Central memory CD8-positive, alpha-beta T cell (primary cell): ENCODE measurements at places on chromosomes 7 and 10.

- no peak for DNase-seq
Measured at GRCh38 chr10:128869101-128869749, 597.8 kb upstream of the MGMT start.

DNA sequence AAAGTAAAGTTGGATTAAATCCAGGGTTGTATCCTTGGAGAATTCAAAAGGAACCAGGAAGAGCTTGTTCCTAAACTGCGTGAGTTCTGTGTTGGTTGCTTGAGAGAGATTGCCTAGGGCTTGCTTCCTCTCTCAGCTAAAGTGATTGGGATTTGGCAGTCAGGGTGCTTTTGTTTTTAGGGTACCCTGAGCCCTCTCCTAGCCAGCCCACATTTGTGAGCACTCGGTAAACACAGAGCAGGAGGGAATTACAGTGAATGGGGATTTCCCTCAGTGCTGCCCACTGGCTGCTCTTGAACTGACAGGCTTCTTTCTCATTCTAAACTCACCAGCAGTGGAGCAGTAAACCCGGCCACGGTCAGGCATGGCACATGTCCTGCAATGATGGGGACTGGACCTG is 146.9 kb downstream of the TPST1 start:
- no peak for DNase-seq

DNA sequence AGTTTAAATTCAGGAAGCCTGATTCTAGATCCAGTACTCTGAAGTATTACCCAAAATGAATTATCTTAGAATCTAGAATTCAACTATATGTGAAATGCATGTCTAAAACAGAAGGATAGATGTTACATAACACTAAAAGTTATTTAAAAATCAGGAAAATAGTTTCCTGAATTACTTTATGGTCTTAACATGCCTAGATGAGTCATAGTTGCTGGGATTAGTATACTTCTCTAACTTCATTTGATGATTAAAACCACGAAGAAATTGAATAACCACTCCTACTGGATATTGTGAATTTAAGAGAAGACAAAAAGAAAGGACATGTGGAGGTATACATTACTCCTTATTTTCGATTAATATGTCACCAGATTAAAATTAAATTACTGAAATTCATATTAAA is 65.5 kb downstream of the ATAD1 start:
- no peak for DNase-seq

DNA sequence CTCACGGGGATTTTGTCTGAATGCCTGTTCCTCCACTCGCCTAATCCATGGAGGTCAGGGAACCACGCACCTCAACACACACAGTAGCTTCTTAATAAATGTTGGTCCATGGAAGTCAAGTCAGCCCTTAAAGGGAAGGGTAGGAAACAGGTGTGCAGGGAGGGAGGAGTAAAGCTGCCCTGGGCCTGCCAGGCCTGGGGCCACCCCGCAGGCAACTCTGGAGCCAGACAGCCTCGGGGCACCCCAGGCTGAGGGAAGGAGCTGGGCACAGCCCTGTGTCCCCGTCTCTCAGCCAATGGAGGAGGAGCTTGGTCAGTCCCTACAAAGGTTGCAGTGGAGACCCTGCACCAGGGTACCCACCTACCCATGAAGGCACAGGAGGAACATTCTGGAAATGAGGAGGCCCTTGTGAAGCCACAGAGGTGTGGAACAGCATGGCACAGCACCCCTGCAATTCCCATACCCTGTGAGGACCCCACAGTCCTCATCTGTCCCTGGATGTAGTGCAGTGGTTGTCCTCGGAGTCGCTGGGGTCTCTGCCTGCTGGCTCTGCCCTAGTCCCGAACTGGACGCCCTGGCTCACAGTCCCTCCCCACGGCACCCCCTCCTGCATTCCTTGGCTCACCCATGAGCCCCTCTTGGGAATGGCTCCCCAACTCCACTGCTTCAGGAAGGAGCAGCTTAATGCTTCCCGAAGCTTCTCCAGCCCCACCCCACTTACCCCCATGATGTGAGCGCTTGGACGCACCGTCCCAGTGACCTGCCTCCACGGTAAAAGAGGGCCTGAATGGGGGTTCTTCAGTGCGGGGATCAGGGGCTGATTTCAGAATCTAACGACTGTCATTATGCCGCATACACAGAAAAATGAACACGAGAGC is 79.2 kb upstream of the INSIG1 start:
- no peak for DNase-seq

DNA sequence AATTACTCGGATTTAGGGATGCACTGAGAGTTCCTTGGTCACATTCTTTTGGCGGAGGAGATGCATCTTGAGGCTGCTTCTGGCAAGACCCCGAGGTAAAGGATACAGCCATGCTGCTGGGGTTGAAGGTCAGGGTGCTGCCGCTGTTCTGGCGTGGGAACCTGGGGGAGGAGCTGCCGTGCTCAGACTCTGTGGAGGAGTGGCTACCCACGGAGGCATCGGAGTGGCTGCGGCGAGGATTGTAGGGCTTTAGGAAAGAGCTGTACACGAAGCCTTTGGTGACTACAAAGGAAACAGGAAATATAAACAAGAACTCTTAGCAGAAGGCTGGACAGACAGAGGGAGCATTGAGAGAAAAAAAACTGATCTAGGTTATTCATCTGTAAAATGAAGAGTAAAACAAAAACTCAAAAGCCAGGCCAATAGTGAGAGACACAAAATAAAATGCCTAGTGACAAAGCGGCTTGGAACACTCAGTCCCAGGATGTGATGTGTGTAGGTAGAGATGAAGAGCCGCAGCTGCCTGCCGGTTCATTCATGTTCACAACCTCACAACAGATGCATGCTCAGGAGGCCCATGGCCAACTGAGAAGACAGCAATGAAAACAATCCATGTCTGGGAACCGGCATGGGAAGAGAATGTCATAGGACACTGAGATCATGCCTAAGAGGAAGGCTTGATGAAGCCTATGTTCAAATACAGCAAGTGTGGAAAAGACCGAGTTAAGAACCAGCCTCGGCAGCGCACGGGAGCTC is 97.8 kb downstream of the ABCC2 start:
- DNase-seq, result no peak

DNA sequence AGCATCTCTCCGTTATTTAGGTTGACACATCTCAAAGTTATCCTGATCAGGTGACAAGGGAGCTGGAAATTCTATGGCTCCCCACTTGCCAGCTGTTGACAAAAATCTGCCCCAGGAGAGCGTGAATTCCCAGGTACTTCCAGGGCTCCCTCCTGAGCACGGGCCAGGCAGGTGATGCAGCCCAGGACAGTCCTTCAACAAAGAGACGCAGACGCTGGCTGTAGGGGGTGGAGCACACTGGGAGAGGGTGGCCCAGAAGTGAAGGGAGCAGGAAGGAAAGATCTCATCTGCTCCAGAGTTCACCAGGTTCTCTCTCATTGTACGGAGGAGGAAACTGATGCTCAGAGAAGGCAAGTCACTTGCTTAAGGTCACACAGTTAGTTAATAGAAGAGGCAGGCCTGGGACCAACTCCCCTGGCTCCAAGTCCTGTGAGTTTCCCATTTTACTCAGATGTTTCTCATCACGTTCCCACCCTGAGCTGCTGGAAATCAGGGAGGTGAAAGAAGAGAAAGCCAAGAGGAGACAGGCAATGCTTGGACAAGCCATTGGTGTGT is 41.0 kb upstream of the CHST3 start:
- no peak for DNase-seq

- no peak for DNase-seq
Measured at GRCh38 chr7:116273283-116273917, 63.1 kb downstream of the TES start.

DNA sequence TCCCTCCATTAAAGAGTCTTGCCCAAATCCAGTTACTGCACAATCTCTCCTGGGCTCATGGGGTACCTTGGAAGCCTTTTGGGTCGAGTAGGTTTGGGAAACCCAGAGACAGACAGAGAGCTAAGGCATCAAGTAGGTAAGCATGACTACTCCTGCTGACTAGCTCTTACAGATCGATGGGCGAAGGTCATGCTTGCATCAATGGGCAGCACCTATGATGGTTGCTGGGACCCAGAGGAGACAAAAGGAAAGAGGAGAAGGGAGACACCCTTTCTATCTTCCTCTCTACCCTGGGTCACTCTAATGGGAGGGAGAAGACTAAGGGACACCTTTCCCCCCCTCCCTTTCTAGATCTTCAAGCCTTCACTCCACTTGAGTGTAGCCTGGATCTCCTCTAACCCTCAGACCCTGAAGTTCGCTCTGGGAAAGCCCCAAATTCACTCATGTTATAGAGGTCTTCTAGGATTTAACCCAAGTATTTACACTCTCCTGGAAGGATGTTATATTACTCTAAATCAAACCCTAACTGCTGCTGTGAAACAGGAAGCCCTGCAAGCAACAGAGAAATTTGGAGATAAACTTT is 31.6 kb upstream of the ZNF746 start:
- DNase-seq, result no peak

- DNase-seq, result no peak
Measured at GRCh38 chr10:31479752-31480151, 160.7 kb downstream of the ZEB1 start.

- no peak for DNase-seq
Measured at GRCh38 chr10:13891128-13892000, 304.6 kb downstream of the PRPF18 start.

DNA sequence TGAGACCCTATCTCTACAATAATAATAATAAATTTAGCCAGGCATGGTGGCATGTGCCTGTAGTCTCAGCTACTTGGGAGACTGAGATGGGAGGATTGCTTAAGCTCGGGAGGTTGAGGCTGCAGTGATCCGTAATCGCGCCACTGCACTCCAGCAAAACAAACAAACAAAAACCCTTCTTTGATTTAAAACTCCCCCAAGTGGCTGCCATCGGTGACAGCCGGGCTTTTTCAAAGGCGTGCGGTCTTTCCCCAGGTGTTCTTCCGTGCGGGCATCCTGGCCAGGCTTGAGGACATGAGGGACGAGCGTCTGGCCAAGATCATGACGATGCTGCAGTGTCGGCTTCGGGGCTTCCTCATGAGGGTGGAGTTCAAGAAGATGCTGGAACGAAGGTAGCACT is 1.9 kb upstream of the MYH16 start:
- no peak for DNase-seq

DNA sequence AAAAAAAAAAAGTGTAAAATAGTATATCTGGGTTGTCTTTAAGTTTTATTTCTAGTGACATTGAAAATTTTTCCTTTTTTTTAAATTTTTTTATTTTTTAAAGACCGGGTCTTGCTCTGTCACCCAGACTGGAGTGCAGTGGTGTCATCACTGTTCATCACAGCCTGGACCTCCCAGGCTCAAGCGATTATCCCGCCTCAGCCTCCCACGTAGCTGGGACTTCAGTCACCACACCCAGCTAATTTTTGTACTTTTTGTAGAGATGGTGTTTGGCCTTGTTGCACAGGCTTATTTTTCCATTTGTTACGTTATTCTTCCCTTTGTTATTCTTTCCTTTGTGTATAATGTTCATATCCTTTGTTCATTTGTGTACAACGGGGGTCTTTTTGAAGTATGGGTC is 30.1 kb downstream of the TSPAN14 start:
- no peak for DNase-seq

GRCh38 chr7:111486472-111487142 is 75.7 kb downstream of the IMMP2L start:
- DNase-seq, result no peak

- DNase-seq, result no peak
Measured at GRCh38 chr7:79398138-79398749, 55.2 kb downstream of the MAGI2 start.

DNA sequence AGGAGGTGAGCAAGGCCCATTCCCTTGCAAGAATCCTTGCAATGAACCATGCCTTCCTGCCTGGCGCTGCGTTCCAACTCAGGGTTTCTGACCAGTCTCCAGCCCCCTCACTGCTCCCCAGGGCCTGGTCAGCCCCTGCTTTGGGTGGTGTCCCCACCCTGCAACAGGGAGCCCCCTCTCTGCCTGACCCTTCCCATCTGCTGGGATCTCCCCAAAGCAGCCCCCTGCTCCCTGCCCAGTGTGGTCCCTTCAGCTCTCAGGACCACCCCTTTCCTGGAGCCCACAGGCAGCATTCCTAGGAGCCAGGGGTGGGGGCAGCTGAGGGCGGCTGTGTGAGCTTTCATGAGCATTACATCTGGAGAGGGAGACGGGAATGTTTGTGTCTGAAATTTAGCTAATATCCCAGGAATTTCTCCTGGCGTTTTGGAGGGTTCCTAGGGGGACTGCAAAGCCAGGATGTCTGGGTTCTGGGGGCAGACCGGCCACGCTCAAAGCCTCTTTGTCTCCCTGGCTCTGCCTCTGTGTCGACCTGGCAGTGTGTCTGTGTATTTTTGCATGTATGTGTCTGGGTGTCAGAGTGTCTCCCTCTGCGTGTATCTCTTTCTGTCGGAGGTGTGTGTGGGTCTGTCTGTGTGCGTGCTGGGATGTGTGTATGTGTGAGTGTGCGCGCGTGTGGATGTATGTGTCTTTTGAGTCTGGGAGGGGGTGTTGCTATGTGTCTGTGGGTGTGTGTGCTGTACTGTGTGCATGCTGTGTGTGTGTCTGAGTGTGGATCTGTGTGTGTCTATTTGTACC is 300.5 kb upstream of the ZMIZ1 start:
- no peak for DNase-seq

DNA sequence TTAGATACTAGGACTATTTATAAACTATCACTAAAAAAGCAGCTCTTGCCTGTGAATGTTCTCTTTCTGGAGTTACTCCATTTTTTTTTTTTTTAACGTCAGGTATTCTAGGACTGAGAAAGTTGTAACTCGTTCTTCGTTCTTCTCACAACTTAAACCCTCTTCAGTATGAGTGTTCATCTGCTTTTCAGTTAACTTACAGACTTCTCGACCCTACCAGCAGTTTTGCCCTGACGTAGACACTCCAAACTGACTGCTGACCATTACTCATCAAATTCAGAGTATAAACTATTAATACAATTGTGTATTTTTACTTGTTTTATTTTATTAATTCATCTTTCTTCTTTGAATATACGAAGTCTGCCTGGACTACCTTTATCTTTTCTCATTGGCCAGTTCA is 353.1 kb downstream of the GPR37 start:
- DNase-seq, result no peak

DNA sequence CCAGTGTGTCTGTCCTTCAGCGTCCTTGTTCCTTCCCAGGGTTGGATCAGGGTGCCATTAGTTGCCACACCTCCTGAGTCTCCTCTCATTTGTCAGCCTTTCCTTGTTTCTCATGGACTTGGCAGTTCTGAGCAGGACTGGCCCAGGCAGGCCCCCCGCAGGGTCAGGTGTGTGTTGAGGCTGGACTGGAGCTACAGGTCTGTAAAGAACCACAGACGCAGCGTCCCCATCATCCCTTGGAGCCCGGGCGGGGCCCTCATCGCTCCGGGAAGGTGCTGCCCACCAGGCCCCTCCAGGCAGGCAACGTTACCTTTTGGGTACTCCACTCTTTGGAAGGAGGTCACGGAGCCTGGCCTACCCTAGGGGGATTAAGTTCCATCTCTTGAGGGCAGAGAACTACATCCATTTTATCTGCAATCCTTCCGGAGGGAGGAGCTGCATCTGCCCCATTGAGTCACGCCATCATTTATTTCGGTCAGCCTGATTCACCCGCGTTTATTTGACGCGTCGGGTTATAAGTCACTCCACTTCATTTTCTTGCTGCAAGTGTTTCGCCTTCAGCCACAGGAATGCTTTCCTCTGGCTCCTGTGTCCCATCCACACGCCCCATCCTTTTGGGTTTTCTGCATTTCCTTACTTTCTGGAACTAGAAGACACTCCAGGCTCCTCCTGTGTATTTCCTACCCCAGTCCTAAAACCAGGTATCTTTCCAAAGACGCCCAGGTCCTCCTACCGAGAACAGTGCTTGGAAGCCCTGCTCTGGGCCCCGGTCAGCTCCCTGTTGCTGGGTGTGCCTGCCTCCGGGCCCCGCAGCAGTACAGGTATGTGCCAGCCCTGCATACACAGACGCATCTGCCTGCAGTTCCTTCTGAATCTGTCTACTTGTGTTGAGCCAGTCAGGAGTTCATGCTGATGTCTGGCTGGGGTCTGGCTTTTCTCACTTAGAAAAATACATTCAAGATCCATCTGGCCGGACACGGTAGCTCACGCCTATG is 141.9 kb downstream of the MAD1L1 start:
- no peak for DNase-seq
